ENCODE measurements at places on chromosomes 3 and 15.
A peak's percentile ranks its signal among the peaks of the same experiment; 100 is the strongest.

- DNase-seq: no peak
Observed at GRCh38 chr3:188581792-188582191, 427.8 kb downstream of the LPP start.

DNA sequence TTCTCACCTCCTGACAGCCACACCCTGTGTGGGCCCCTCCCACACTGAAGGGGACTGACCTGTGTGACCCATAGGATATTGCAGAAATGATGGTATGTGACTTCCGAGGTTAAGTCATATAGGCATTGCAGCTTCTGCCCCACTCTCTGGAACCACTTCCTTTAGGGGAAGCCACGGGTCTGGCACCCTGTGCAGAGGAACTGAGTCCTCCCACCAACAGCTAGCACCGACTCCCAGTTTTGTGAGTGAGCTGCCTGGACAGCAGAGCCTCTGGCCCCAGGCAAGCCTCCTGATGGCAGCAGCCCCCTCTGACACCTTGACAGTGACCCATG lies 24.6 kb upstream of the SLC6A6 start:
- DNase-seq: peak; percentile 18

DNA sequence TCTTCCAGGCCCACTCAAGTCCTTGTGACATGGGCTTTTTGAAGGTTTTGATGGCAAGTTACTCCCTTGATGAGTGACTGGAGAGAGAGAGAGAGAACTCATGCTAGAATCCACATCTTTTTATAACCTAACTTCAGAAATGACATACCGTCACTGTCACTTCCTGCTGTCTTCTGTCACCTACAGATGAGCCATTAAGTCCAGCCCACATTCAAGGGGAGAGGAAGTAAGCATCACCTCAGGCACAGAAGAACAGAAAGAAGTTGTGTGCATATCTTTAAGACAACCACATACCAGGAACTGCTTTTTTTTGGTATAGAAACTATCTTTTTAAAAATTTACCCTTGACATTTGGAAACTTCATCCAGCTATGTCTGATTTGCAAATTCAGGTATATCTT lies 16.6 kb upstream of the TXNRD3 start:
- DNase-seq: no peak

DNA sequence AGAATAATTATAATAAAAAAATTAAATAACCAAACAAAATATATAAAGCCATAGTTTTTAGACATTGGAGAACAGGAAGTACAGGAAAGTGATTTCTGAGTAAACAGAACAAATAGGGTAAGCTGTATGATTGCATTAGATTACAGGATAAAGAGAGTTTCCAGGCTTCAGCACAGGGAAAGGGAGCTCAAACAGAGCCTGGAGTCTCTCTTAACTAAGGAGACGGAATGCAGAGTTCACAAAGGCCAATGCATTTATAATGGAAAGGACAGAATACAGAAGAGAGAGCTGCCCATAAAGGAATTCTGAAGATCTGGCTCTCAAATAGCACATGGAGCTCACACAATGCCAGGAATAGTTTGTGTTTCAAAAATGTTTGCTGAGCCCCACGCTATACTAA lies 42.0 kb upstream of the OTOL1 start:
- DNase-seq: no peak

DNA sequence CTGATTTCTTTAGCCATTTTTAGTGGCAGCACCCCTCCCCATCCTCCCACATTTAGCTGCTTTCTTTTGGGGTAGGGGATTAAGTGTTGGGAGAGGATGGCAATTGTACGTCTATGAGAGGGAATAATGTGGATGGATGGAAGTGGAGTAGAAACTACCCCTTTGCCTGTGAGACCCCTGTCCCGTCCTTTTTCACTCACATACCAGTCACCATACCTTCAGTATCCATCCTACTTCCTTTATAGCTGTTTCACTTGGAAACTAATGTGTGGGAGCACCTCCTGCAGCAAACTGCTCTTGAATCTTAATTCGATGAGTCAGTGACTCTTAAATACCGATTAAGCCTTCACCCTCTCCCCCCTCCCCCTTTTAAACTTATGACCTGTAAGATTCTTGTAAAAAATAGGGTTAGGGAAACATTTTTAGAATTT lies 730 bp downstream of the SPRED1 start:
- DNase-seq: no peak

GRCh38 chr15:87523516-87523915 lies 733.0 kb downstream of the NTRK3 start:
- DNase-seq: no peak

DNA sequence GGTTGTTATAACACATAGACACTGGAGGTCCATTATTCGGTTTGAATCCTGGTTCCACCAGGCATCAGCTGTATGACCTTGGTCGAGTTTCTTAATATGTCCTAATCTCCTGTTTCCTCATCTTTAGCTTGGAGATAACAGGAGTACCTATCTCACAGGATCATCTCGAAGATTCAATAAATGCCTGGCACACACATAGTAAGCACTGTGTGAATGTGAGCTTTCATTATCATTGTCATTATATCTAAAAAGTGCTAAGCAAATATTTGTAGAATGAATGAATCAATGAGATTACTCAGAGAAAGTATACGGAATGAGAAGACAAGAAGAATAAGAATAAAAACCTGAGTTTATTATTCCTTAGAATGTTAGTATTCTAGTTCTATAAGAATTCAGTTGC lies 227.4 kb upstream of the CFAP20DC start:
- no peak for DNase-seq

- no peak for DNase-seq
Observed at GRCh38 chr3:141343865-141344271, 24.4 kb upstream of the ZBTB38 start.

GRCh38 chr3:77338195-77338594 lies 298.3 kb downstream of the ROBO2 start:
- DNase-seq: no peak

DNA sequence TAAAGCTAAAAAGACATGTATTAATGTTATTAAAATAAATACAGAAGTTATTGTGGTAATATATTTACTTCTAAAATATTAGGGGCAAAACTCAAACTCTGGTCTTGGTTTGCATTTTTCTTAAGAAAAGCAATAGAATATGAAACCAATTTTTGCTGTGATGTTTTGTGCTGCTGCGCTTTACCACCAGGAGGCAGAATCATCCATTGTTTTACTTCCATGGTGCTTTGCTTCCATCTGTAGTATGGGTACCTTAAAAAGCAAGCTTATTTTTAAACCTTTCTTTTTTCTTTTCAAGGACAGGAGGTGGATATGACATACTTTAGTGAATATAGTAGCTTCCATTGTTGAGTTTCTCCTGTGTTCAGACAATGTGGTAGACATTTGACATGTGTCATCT lies 46.6 kb upstream of the MRPL3 start:
- no peak for DNase-seq

DNA sequence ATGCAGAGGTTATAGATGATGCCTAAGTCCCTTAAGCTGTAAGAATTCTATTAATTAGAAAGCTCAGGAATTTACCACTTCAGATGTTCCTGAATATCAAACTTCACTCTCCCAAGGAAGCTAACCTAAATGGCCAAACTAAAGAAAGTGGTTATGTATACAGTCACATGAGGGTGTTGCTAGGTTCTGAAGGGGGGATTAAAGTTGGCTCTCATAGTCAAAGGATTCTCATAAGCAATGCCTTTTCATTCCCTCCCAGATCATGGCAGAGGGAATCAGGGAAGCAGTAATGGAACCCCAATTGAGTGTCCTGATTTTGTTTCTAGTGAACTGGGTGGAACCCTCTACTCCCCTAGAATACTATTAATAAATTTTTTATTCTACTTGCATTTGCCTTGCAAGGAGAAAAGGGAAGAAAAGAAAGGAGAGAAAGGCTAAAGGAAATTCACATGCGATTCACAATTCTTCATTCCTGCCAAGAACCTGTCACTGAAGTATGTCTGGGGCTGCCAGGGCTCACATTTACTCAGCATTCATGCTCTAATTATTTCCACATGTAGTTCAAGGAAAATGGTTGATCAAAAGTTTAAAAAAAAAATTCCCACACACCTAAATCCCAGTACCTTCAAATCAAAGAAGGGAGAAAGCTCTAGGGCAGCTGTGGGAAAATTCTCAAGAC lies 25.1 kb downstream of the FSTL1 start:
- no peak for DNase-seq

GRCh38 chr15:41716864-41717263 lies 56.7 kb downstream of the MGA start:
- DNase-seq: no peak

GRCh38 chr3:56792193-56792592 lies 9.6 kb downstream of the ARHGEF3 start:
- no peak for DNase-seq

GRCh38 chr3:16410659-16411058 lies 102.8 kb downstream of the RFTN1 start:
- DNase-seq: no peak

DNA sequence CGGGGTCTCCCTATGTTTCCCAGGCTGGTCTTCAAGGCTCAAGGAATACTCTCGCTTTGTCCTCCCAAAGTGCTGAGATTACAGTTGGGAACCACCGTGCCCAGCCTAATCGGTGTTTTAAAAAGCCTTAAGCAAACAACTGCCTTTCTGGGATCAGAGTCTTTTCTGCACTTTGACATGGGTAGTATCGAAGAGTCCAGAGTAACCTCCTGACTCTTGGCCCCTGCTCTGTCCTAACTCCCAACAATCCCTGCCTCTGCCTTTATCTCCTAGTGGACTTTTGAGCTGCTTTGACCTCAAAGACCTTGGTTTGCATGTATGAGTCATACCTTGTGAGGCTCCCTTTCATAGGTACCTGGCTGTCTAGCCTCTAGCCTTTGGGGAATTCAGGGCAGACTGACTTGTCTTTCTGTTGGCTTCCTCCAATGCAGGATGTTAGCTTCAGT lies 21.0 kb upstream of the HACD2 start:
- no peak for DNase-seq

- no peak for DNase-seq
Observed at GRCh38 chr3:184351511-184352148, 9.8 kb downstream of the CLCN2 start.

GRCh38 chr3:39707314-39707909 lies 102.0 kb upstream of the MYRIP start:
- no peak for DNase-seq

- no peak for DNase-seq
Observed at GRCh38 chr15:47674586-47675232, 42.6 kb upstream of the SEMA6D start.
